ENCODE measurements at places on chromosomes 6 and 20.

GRCh38 chr6:42042108-42042507 is 8.2 kb upstream of the TAF8 start:
- H3K27me3 ChIP-seq, result no peaks in the 10 kb centered on the region
- peaks cover 20% of the 10 kb centered on the region for H3K4me1 ChIP-seq
- no peak for DNase-seq
- H3K4me3 ChIP-seq, result no peak overlapping the region
- no peaks in the 10 kb centered on the region for H3K36me3 ChIP-seq
- no peak overlapping the region for H3K27ac ChIP-seq

GRCh38 chr6:52116605-52116948 is 29.2 kb upstream of the PKHD1 start:
- no peak overlapping the region for H3K27ac ChIP-seq
- no peaks in the 10 kb centered on the region for H3K27me3 ChIP-seq
- no peak overlapping the region for H3K4me3 ChIP-seq
- H3K36me3 ChIP-seq, result no peaks in the 10 kb centered on the region

GRCh38 chr6:81999270-81999669 is 246.8 kb upstream of the TENT5A start:
- no peak overlapping the region for H3K4me3 ChIP-seq
- no peaks in the 10 kb centered on the region for H3K27me3 ChIP-seq
- no peak overlapping the region for H3K27ac ChIP-seq
- H3K4me1 ChIP-seq, result no peaks in the 10 kb centered on the region
- DNase-seq, result no peak

DNA sequence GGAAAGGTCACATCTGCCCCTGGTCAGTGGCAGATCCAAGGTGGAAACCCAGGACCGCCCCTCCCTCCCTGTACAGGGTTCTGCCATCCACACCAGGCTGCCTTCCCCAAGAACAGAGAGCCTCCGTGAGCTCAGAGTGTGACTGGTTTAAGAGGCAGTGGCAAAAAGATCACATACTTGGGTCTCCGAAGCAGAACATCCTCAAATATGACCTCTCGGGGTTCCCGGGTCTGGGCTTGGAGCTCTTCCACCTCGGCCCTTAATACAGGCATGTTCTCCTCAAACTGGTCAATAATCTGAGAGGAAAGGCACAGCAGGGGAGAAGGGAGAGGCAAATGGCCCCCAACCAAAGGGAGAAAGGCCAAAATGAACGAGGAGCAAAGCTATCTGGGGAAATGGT is 14.8 kb downstream of the C20orf96 start:
- H3K27me3 ChIP-seq, result no peaks in the 10 kb centered on the region
- no peak for DNase-seq

GRCh38 chr6:31546958-31547726 is at the start of gene NFKBIL1:
TSS of gene NFKBIL1 (plus strand) at chr6:31547608. CDS start at chr6:31547695, 87 bp downstream.
- H3K4me1 ChIP-seq, result no peaks in the 10 kb centered on the region
- H3K4me3 ChIP-seq, result peak within 1 kb of the TSS; percentile 38
- H3K27me3 ChIP-seq, result no peaks in the 10 kb centered on the region
- peak; percentile 98 for DNase-seq
- H3K27ac ChIP-seq, result peak within 1 kb of the TSS; percentile 84

- H3K4me1 ChIP-seq, result no peaks in the 10 kb centered on the region
- DNase-seq, result no peak
- H3K36me3 ChIP-seq, result peaks cover 17% of the 10 kb centered on the region
- no peaks in the 10 kb centered on the region for H3K27me3 ChIP-seq
Observed at GRCh38 chr6:24428615-24429014, 25.9 kb downstream of the MRS2 start.
